ENCODE measurements at places on chromosomes 4 and X. TPM values are rescaled to one million over a fixed set of nuclear protein-coding genes. Genes with fewer than 3 reads are reported as not detected.

Gene ASIC5
- total RNA-seq: not detected

Gene SERTM2
- total RNA-seq: 0.14 TPM

Gene PPEF2
- 0.06 TPM for total RNA-seq

Gene UGT2A1
- total RNA-seq: not detected

Gene PJA1
- 26.6 TPM for total RNA-seq

Gene ALB
- 5.3 TPM for total RNA-seq

Gene PAK3
- 3.4 TPM for total RNA-seq

Gene PLP1
- 5.8 TPM for total RNA-seq

Gene SHISA3
- total RNA-seq: 1.9 TPM

Gene NFXL1
- total RNA-seq: 9.5 TPM

Gene TLR10
- total RNA-seq: not detected

Gene RASSF6
- total RNA-seq: not detected

Gene SPOCK3
- total RNA-seq: not detected

Gene PDCL2
- not detected for total RNA-seq

Gene BBS7
- total RNA-seq: 12.6 TPM

Gene RBM41
- total RNA-seq: 20.3 TPM

Gene TMEM31
- total RNA-seq: not detected

Gene CYLC1
- total RNA-seq: not detected

Gene FGFR3
- total RNA-seq: 1.4 TPM

Gene MAMLD1
- total RNA-seq: 6.1 TPM

Gene FSTL5
- not detected for total RNA-seq

Gene GC
- not detected for total RNA-seq

Gene TEX11
- not detected for total RNA-seq

Gene ADRA2C
- 34.0 TPM for total RNA-seq

Gene CACNA1F
- total RNA-seq: not detected

Gene PABPC1L2B
- total RNA-seq: 1.8 TPM

Gene ATOH1
- total RNA-seq: not detected

Gene PGAM4
- not detected for total RNA-seq

Gene TEX13B
- total RNA-seq: not detected

Gene USP17L30
- total RNA-seq: not detected

Gene AMTN
- total RNA-seq: not detected

Gene ZNF674
- total RNA-seq: 3.7 TPM

Gene GALNTL6
- 0.47 TPM for total RNA-seq

Gene TKTL2
- total RNA-seq: not detected

Gene CHRDL1
- 2.9 TPM for total RNA-seq

Measured in adrenal gland (tissue), 19 donors.